Body of pancreas (tissue), 4 donors: ENCODE measurements at places on chromosomes 12 and 14. TPM values are rescaled to one million over a fixed set of nuclear protein-coding genes. Genes with fewer than 3 reads are reported as not detected.

DNA sequence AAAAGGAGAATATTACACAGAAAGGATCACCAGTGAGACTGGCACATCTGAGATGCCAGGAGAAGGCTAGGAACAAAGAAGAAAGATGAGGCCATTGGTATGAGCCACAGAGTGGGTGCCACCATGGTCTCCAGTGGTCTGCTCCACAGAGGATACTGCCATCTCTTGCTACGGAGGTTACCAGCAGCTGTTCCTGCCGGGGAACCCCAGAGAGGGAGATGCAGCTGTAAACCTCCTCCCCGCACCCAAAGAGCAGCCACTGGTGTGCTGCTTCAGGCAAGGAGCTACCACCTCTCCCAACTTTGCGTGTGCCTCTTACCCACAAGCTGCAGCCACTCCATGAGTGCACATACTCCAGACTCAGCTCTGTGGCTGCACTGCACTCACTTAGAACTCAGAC lies 201.5 kb upstream of the RTL1 start:
- DNase-seq, result no peak

The SAMD15 gene
- 0.52 TPM for total RNA-seq

DNA sequence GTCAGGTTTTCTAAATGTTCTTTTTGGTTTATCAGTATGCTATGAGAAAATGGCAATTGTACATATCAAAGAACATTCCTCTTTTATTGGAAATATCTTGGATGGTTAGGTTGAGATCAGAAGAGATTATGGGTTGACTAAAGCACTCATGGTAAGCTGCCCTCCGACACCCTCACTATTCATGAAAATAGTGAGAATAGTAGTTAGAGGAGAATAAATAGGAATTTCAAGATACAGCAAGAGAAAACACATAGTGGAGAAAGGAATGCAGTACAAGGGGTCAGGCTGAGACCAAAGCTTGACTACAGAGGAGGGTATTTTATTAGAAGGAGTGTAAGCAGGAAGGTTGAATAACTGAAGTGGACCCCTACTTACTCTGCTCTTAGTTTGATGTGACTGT lies 112.5 kb downstream of the PTPRQ start:
- no peak for DNase-seq

The KCNH3 gene
- 1.6 TPM for total RNA-seq

The TTC9 gene
- 1.6 TPM for total RNA-seq

DNA sequence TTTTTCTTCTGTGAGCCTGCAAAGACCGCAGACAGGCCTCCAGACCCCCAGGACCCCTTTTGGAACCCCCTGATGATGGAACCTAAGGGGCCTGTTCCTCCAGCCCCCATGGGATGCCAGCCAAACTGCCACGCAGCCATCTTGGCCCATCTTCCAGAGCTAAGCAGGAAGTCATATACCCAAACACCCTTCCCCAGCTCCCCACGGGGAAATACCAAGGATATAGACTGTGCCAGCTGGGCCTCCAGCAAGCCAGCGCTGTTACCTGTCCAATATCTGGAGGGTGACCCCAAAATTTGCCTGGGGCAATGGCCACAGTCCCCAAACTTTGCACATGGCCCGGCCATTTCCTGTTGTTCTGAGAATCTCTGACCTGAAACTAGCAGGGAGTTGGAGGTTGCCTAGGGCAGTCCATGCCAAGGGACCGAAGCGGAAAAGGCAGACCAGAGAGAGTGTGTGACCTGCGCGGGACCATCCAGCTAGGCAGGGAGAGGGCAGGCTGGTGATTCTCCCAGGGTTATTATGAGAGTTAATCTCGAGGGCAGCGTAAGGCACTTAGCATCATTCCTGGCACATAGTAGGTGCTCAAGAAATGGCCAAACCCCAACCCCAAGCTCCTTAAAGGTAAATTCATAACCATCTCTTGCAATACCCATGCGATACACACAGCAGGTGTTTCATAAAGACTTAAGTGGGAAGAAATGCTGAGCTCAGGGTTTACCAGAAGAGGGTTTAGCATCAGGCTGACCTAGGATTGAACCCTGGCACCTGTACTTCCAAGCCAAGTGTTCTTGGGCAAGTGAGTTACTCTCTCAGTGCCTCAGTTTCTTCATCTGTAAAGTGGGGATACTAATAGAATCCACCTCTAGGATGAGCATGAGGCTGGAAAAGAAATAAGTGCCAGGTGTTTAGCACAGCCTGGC lies 2.6 kb upstream of the RASAL1 start:
- no peak for DNase-seq

The PLXNC1 gene
- 3.9 TPM for total RNA-seq

DNA sequence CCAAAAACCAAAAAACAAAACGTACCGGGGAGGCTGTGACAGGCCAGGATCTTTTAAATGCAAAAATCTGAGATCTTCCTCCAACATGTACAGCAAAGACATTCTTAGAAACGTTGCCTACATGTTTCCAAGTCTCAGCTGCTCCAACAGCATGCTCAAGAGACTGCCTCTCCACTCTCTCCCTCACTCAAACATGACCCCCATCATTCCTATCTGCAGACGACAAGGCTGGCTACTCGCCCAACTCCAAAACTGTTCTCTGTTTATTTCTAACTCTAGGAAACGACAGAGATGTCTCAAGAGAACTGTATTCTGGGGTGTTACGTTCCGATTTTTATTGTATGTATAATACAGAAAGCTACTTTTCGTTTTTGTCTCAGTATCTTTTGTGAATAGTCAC lies 57.5 kb upstream of the TMCC3 start:
- DNase-seq, result peak; percentile 30

DNA sequence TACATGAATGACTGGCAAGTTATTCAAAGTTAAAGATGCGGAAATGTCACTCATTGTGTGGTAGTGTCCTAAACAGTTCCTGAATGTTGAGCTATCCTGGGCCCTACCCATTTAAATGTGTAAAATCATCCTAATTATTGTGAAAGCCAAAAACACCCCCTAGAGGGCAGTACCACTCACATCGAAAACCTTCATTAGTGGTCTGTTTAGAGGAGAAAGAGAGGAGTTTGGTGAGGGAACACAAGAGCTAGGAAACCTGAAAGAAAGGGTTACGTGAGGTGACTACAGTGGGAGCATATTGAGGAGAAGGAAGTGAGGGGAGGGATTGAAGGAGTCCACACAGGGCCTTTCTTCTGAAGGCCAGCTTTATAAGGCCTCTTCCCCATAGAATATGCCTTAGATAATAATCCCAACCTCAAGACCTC lies 2.5 kb upstream of the TEP1 start:
- no peak for DNase-seq

The USP44 gene
- 7.0 TPM for total RNA-seq

The LRP1-AS gene
- not detected for total RNA-seq

- DNase-seq, result no peak
These were observed 269.6 kb downstream of the ZFP36L1 start for GRCh38 chr14:68523326-68523610.

The SYT1 gene
- total RNA-seq, result 22.7 TPM

DNA sequence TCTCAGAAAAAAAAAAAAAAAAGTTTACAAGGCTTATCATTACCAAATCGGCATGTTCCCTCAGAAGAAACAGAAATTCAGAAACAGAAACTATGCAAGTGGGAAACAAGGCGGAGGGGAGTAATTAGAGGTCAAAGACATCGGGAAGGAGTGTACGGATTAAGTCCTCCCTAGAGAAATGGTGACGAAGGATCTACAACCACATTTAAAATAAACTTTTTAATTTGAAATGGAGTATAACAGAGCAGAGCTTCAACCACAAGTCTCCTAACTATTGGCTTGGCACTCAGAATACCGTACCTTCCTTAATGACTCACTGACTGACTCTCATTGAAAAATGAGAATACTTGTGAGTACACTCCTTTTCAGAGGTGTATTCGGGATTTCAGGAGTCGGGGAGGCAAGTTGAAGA lies 908 bp downstream of the ENTPD5 start:
- no peak for DNase-seq

- no peak for DNase-seq
These were observed 138.6 kb downstream of the TPH2 start for GRCh38 chr12:72077111-72077820.

The NPAS3 gene
- total RNA-seq, result 0.78 TPM

- DNase-seq, result no peak
These were observed 27.0 kb downstream of the SENP1 start for GRCh38 chr12:48078901-48079300.

The VRTN gene
- total RNA-seq, result not detected

DNA sequence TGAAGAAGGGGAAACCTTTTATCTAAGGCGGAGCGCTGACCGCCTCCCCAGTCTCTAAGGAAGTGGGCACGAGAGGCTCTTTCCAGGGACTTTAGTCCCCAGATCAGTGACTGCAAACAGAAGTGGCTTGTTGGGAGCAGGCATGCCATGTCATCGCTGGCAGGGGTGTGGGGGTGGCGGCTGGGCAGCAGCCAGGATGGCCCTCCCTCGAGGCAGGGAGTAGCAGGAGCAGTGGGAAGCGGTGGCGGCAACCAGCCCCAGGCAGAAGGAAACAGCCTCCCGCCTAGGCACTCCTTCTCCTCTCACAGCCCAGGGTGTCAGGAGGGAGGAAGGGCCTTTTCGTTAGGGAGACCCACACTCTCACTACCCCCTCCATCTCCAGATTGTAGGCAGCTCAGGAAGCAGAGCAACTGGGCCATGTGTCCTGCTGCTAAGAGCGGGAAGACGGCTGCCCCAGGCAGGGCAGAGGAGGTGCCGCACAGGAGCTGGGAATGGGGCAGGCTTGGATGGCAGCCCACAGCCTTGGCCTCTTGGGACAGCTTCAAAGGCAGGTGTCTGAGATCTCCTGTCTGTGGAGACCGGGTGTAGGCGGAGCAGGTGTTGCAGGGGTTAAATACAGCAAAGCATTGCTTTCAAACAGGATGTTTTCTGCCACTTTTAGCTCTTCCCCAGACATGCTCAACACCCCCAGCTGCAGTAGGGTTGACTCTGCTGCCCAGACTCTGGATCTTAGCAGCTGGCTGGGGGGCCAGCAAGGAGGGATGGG lies 21.8 kb downstream of the VDR start:
- DNase-seq, result no peak

The ALKBH2 gene
- 7.3 TPM for total RNA-seq

DNA sequence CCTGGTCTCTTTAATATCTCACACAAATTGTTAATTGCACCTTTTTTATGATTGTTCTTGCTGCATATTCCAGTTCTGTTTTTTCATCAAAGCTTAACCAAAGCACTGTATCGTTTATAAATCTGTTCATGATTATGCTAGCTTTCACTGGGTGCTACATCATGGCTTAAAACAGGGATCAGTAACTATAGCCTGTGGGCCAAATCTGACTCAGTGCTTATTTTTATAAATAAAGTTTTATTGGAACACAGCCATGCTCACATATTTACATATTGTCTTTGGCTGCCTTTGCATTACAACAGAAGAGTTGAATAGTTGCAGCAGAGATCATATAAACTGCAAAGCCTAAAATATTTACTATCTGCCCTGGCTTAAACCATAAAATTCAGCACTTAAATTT lies 183.4 kb upstream of the NRXN3 start:
- DNase-seq, result no peak

The ASIC1 gene
- 0.52 TPM for total RNA-seq

The FLVCR2 gene
- under 0.01 TPM for total RNA-seq

- no peak for DNase-seq
These were observed 84.9 kb upstream of the TRAF3 start for GRCh38 chr14:102692334-102692733.

The MYO1H gene
- not detected for total RNA-seq

DNA sequence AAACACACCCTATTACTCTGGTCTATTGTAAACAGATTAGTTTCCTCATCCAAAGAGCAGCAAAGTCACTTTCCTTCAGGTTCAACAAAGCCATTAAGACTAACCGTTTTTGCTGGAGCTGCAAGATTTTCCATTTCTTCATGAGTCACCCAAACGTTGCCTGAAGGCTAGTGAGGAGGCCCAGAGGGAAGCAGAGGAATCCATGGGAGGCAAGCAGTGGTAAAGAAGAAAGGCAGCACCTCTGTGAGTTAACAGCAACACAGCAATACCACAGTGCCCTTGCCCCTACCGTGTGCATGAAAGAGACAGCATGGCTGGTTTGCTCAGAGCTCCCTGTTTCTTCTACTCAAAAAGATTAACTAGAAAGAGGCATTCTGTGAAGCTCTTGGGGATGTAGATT lies 206.3 kb downstream of the ACSS3 start:
- no peak for DNase-seq

DNA sequence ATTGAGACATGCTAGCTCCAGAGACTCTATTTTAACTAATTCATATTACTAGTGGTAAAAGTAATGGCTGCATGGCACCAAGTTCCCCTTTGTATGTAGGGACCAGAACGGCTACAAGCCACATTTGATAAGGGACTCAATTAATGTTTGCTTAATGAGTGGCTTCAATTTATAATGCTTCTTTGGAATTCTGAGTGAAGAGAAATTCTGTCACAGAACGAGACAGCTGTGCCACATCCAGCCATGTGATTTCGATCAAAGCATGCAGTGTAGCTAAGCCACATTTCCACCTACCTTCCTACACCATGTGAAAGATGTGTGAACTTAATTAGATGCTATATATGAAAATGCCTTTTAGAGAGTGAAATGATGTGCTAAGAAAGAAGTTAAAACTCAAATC lies 217.4 kb downstream of the ACSS3 start:
- no peak for DNase-seq

DNA sequence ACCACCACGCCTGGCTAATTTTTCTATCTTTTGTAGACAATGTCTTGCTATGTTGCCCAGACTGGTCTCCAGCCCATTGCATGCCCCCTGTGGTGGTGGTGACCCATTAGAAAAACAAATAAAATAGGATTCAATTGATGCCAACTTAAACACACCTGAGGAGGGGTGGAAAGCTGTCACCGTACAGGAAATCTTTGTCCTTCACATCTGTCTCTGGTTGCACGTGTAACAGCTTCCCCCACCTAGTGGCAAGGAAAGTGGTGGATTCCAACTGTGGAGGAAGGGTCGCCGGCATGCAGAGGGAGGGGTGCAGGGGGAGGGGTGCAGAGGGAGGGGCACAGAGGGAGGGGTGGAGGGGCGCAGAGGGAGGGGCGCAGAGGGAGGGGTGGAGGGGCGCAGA lies 26.1 kb upstream of the GPR68 start:
- no peak for DNase-seq

- no peak for DNase-seq
These were observed 42.6 kb downstream of the A2M start for GRCh38 chr12:9073076-9073475.

The NAV3 gene
- total RNA-seq, result 2.6 TPM

The MANSC1 gene
- 8.9 TPM for total RNA-seq

The KRT75 gene
- not detected for total RNA-seq
